ENCODE measurements at places on chromosomes 4 and X.

- no peak for DNase-seq
These were observed 2.2 kb downstream of the RBM10 start for GRCh38 chrX:47146936-47147859.

- no peak for DNase-seq
These were observed 46.1 kb upstream of the EOLA2 start for GRCh38 chrX:149984411-149984810.

DNA sequence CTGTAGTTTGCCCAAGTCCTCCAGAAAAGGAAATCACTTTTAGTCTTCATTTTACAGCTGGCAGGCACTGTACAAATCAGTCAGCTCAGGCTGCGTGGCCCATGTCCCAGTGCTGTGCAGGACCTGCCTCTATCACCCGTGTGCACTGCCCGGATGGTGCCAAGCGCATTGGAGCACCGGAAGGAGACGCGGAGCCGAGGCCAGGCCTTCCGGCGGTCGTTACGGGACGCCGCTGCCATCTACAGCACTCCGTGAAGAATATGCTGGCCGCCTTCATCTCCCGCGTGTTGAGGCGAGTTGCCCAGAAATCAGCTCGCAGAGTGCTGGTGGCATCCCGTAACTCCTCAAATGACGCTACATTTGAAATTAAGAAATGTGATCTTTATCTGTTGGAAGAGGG lies at the start of gene PDHA2:
Gene PDHA2 (plus strand): TSS at position 203 of the 400 bp plus-strand sequence. CDS start 58 bp downstream, at position 261.
- DNase-seq: no peak

DNA sequence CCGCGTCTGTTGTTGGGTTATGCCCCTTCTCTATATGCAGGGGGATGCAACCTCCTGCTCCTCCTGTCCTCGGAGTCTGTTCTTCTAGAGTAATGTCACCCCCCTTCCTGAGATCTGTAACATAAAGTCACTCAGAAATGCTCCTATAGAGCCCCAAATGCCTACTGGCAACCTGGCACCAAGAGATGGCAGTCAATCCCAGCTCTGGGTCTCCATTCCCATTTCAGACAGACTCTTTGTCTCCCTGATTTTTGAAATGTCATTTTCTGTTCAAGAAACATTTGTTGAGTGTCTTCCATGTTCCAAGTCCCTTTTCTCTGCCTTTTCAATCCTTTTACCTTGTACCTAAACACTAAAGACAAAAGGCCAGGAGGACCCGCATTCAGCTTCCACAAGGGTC lies 9.6 kb upstream of the PRDM8 start:
- DNase-seq: no peak

GRCh38 chrX:136450050-136450830 lies 37.5 kb upstream of the BRS3 start:
- peak; percentile 0 for DNase-seq

DNA sequence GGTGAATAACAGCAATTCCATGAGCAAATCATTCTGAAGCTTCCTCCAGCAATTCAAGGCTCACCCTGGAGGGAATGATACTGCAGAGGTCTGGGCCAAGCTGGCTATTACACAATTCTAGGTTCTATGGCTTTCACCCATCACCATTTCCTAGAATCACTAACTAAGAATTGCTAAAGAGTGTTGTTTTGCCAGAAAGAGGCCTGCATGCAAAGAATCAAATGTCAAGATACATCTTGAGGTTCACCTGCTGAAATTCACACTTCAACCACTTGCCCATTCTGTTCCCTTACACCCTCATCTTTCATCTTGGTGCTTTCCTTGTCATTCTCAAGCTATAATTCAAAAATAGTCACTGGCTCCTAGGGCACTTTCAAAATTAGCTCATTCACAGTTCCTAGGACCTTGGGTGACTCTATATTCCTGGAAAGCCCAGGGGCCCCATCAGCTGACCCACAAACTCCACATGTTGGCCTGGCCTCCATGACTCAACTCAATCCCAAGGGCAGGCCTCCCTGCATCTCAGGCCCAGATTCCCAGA lies 7.0 kb downstream of the APBB2 start:
- peak; percentile 78 for DNase-seq

DNA sequence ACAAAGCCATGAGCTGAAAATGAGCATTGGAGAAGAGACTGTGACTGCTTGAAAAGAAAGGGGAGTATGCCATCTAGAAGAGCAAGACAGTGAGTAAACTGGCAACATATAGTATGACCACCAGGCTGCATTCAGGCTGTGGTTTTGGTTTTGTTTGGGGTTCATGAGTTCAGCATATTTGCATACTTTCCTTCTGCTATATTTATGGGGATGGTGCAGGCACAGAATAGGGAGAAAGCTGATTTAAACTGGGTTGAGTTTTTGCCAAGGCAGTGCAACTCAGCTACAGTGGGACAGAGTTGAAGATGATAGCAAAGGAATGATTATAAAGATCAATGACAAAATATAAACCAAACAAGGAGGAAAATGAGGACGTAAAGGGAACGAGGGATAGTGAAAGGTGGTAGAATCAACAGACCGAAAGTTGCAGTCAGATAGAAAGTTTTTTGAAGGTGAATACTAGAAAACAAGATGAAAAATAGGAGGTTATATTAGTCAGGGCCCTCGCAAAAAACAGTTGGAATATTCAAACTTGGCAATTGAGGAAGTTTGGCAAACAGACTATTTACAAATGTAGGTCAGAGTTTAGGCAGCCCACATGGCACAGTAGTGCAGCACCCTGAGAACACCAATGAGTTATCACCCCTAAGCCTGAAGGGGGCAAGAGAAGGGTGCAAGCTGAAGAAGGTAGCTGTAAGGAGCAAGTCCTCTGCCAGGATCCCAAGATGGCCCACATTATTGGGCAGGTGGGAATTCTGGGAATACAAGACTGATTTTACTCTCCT lies 114.8 kb upstream of the MAP9 start:
- DNase-seq: no peak

Measured in cardiac fibroblast (primary cell).